Posterior vena cava (tissue), 2 donors: ENCODE measurements at places on chromosomes 16 and 17. TPM values are rescaled to one million over a fixed set of nuclear protein-coding genes. Genes with fewer than 3 reads are reported as not detected.

PRAC1 gene
- not detected for total RNA-seq

MYH13 gene
- not detected for total RNA-seq

PRR29 gene
- 0.29 TPM for total RNA-seq

CCDC40 gene
- 6.2 TPM for total RNA-seq

PRAC2 gene
- total RNA-seq = not detected

MAF gene
- 39.1 TPM for total RNA-seq

IL34 gene
- total RNA-seq = 4.3 TPM

PIK3R5 gene
- 15.2 TPM for total RNA-seq

ABCA6 gene
- 49.4 TPM for total RNA-seq

SNAI3 gene
- total RNA-seq = 0.43 TPM

GAS2L2 gene
- not detected for total RNA-seq

GRCh38 chr17:71286625-71287024 lies 834.2 kb upstream of the SOX9 start:
- DNase-seq = no peak

- no peak for DNase-seq
Measured at GRCh38 chr17:80034791-80035686, 633 bp downstream of the TBC1D16 start.

DNA sequence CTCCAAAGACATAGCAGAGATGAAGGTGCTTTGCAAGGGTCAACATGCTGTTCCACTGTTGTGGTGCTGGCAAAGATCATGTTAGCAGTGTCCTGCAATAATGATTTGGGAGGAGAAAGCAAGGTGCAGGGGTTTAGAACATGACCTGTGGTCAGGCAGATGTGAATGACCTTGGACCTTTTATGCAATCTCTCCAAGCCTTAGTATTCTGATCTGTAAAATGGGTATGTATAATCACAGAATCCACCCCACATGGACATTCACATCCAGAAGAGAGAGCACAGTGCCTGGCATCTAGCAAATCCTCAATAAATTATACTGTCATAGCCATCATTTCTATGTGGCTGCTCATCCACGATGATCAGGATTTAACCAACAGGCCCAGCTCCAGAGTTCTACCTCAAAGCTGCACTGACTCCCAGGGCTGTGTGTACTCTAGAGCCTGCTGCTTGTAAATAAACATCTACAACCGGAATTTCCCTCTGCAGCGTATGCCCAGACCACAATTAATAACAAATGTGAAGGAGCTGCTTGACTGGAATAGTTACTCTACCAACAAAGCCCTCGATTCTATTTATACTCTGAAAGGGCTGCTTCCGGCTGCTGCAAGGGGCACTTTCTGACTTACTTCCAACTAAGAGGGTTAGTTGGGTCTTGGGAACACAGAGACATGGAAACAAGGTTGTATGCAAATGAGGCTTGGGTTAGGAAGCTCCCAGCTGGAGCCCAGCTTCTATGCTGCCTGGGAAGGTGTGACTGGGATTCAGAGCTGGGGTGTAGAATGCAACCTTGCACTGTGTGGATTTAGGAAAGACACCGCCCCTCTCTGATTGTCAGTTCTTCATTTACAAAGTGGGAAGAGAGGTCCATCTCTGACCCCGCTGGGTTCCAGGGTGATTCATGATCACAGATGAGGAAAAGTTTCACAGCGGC lies 265.2 kb downstream of the XYLT1 start:
- no peak for DNase-seq

GRCh38 chr16:29649588-29650494 lies 13.2 kb upstream of the SPN start:
- DNase-seq = no peak

GRCh38 chr16:89167425-89167941 lies 4.1 kb upstream of the CDH15 start:
- peak; percentile 96 for DNase-seq

DNA sequence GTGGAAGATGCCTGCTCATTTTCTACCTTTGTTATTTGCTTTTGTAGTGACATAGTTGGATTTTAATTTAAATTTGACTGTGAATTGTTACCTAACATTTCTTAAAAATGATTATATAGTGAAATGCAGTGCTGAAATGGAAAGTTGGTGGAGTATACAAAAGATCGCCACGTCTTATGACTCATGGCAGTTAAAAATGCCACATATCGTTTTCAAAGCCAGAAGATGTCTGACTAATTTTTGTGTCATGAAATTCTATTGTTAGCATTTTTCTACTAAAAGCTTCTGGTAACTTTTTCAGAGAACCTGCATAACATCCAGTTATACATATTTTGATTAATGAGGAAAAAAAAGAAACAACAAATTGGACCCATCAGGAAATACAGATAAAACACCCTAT lies 20.6 kb downstream of the MAP2K4 start:
- DNase-seq = no peak

DNA sequence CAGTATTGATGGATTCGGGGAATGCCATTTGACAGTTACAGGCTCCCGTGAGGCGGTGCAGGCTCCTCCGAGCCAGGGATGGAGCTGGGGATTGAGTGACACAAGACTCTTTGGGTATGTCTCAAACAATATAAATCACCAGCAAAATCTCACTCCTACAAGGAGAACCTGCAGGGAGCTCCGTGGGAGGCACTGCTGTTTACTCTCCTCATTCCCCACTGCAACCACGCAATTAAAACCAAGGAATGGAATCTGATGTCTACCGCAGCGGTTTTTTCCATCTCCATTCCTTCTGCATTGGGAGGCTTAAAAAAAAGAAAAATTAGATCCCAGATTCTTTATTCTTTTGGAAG lies 157.9 kb downstream of the WWOX start:
- DNase-seq = no peak

GRCh38 chr16:54253118-54253517 lies 33.5 kb downstream of the IRX3 start:
- no peak for DNase-seq

DNA sequence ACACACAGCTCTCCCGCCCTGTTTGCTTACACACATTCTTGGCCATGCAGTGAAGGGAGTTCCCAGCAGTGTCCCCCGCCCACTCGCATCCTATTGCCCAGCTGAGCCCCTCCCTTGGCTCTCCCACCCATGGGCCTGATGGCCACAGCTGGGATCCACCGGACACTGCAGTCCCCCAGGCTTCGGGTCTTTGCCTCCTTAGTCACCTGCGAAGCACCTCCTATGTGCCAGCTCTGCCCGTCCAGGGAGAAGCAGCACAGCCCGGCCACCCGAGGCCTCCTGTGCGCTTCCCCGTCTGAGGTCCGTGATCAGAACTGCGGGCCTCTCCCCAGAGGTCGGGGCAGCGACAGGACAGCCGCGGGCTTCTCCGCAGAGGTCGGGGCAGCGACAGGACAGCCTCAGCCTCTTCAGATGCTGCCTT lies 136.9 kb downstream of the BANP start:
- DNase-seq = peak; percentile 85

GRCh38 chr16:27236635-27237218 lies 31.8 kb downstream of the NSMCE1 start:
- no peak for DNase-seq

DNA sequence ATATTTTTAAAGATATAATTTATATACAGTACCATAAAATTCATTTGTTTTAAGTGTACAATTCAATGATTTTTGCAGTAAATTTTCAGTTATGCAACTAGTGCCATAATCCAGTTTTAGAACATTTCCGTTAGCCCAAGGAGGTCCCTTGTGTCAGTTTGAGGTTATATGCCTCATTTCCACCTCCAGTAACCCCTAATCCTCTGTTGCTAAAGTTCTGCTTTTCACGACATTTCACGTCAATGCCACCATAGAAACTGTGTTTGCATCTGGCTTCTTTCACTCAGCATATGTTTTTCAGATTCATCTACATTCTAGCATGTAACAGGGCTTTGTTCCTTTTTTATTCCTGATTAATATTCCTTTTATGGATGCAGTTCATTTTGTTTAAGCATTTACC lies 42.4 kb upstream of the NUDT7 start:
- DNase-seq = no peak

DNA sequence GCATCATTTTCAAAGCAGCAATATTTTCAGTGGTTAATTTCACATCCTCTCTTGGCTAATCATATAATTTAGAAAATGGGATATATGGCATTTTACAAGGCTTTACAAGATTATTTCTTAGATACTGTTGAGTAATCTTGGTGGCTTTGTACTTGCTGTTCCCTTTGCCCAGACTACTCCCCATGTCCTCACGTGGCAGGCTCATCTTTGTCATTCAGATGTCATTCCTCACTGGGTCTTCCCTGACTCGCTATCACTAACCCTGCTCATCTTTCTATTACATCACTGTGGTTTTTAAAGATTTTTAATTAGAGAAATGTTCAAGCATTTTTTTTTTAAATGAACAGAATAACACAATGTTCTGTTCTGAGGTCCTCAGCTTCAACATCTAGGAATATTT lies 240.0 kb upstream of the IRX5 start:
- DNase-seq = no peak

DNA sequence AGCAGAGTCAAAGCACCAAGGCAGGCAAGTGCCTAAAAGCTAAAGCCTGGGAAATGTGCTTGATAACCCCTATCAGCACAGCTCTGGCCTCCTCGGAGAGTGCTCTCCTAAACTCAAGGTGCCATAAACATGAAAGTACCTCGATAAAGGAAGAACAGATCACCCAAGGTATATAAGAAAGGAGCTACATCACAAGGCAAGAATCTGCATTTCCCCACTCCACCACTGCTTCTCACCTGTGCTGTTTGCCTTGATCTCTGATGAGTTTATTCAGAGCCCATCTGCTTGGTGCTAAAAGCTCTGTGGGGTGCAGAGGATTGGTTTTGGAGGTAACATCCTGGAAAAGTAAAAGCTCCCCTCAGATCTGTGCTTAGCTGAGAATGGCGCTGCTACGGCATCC lies 449.5 kb upstream of the CDH5 start:
- no peak for DNase-seq

- DNase-seq = no peak
Measured at GRCh38 chr17:42378959-42379594, 9.2 kb downstream of the STAT3 start.

- DNase-seq = no peak
Measured at GRCh38 chr17:17420082-17420481, 56.7 kb upstream of the MED9 start.
